ENCODE measurements at places on chromosomes 2 and 18. TPM values are rescaled to one million over a fixed set of nuclear protein-coding genes. Genes with fewer than 3 reads are reported as not detected.

Gene VIT
- not detected for total RNA-seq

Gene LYPD6
- 1.1 TPM for total RNA-seq

Gene GPR35
- total RNA-seq, result 6.7 TPM

DNA sequence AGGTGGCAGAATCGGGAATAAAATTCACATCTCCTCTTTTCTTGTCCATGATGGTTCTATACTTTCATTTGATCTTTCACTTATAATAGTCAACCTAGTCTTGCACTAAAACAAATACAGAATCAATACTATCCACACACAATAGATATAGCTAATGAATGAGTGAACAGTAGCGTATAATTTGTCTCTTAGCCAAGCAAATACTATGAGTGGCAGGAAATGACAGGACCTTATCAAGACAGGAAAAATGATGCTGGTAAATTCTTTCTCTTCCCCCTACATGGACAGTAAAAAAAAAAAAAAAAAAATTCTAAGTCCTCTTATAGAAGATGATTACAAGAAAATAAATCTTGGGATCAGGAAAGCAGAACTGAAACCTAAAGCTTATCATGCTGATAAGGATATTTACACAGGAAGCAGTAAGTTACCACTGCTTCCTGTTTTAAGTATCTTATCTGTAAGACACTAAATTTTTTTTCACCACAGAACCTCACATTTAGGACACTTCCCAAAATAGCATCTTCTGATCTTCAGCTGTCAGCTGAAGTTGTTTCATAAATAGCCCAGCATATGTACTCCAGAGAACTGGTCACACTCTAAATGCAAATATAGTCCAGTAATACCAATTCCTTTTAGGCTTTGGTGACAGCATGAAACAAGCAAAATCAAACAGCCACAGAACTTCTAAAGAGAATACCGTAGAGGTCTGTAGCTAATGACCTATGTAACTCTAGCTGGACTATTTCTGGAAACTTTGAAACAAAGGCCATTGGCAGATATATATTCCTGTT, 27.0 kb downstream of the IRS1 start:
- no peak for DNase-seq

- DNase-seq, result no peak
Measured at GRCh38 chr18:3180325-3180724, 39.4 kb downstream of the MYOM1 start.

- DNase-seq, result no peak
Measured at GRCh38 chr18:80189531-80189865, 57.8 kb downstream of the PARD6G start.

DNA sequence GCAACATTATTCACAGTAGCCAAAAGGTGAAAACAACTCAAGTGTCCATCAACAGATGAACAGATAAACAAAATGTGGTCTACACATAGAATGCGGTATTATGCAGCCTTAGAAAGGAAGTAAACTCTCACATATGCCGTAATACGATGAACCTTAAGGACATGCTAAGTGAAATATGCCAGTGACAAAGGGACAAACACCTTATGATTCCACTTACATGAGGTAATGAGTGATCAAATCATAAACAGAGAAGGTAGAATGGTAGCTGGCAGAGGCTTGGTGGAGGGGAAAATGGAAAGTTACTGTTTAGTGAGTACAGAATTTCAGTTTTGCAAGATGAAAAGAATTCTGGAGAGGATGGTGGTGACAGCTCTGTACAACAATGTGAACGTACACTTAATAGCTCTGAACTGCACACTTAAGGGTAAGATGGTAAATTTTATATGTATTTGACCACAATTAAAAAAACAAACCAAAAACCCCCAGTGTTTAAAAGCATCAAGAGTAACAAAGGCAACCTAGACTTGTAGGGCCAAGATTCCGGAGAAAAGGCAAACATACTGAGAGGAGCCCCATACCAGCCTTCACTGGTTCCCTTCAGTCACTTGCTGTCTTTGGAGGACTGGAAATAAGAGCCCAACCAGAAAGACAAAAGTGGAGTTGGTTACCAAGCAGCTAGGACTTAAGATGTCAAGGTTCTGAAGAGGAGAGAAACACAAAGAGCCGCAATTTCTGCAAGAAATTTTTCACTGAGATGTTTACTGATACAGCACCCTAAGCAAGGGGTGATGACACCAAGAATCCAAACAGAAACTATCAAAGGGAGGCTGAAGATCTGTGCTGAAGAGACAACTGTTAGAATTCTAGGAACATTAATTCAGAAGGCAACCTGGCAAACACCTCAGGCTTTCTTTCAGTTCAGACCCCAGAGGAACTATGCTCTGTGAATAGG, 61.3 kb downstream of the CUL3 start:
- DNase-seq, result no peak

DNA sequence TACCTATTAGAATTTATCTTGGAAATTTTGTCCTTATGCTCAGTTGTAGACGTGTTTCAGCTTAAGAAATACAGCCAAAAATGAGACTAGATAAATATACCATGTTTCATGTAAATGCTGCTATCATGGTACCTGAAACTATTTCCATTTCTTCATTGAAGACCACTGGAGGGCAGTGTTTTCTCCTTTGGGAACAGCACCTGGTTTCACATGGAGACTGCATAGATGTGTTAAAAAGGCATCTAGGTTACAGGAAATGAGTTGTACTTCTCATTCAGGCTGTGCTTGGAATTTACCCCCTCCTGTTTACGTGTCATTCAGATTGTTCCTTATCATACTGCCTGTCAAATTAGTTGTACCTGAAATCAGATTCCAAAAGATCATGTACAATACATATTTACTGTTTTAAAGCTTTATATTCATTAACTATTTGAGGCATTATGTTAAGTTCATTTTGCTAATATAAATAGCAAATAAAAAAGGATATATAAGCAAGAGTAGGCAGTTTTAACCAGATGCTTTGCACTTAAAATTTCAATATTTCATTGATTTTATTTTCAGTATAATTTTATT, 57.3 kb upstream of the PSMD14 start:
- DNase-seq, result no peak

- no peak for DNase-seq
Measured at GRCh38 chr2:85111819-85112281, 21.3 kb upstream of the TCF7L1 start.

DNA sequence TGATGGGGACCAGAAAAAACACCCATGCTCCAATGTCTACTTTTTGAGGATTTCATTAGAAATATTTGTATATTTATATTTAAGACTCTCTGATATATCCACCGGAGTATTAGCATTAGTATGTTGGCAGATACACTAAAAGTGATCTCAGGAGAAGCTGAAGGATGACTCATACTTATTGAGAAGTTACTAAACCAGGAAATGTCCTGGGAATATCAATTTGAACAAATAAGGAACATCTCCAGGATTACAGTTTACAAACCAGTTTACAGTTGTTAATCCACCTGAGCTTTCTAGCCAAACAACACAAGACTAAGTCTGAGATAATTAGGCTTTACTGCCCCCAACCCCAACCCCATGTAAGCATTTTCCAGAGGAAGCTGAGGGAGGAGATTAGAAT, 16.1 kb upstream of the DPP4 start:
- DNase-seq, result no peak

DNA sequence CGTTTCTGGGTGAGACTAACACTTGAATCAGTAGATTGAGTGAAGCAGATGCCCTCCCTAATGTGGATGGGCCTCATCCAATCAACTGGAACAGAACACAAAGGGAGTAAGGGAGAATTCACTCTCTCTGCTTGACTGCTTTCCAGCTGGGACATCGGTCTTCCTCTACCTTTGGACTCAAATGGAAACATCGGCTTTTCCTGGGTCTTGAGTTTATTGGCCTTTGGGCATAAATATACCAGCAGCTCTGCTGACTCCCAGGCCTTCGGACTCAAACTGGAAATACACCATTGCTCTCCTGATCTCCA, 311.6 kb downstream of the STK39 start:
- DNase-seq, result peak; percentile 54

- peak; percentile 46 for DNase-seq
Measured at GRCh38 chr2:161650116-161651015, 26.1 kb downstream of the SLC4A10 start.

DNA sequence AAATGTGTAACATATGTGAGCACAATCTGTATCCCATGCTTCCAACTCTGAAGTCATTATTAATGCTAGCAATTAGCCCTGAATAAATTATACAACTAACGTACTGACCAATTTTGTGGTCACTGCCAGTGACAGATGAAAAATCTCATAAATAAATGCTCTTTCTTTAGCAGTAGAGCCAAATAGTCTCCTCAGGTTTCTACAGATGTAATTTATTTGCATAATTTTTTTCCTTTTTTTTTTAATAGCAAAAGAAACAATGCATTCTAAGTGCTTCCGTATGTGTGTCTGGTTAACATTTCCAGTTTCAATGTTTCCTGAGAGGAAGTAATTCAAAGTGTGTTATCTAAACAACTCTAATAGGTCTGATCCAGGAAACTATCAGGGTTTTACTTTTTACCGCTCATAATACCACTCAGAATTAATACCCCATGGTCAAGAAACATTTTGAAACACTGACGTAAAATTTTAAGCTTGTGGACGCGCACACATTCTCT, 108.4 kb downstream of the MEP1B start:
- DNase-seq, result peak; percentile 55

Measured in kidney (tissue), 22 donors.